Foreskin keratinocyte (primary cell): ENCODE measurements at places on chromosomes 6 and 20.

GRCh38 chr6:101281266-101281665 is 112.2 kb upstream of the GRIK2 start:
- peak; percentile 41 for DNase-seq

DNA sequence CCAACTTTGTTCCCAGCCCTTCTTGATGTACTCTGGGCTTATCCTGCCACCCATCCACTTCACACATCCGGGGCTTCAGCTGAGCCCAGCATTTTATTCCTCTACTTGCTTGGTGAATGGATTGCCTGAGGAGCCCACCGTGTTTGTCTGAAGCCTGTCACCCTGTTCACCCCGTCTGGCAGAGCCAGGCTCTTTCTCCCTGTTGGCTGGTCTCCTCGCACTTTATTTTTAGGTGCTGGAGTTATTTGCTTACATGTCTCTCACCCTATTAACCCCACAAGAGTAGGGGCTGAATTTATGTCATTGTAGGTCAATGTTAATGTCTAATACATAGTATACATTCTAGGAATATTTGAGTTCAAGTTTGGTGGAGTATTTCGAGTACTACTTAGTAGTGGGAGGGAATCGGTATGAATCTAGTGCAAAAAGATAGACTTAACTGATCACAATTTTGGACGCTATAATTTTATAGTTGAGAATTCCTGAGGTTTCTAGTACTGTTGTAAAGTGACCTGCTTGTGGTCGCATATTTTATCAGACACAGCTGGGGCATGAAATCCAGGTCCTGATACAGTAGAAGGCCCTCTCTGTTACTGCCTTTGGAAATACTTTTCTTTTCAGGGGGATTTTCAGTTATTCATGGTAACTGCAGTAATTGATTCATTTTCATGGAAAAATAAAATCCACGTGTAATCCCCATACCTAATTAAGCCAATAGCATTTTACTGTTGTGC is 10.8 kb downstream of the JARID2 start:
- DNase-seq: no peak

DNA sequence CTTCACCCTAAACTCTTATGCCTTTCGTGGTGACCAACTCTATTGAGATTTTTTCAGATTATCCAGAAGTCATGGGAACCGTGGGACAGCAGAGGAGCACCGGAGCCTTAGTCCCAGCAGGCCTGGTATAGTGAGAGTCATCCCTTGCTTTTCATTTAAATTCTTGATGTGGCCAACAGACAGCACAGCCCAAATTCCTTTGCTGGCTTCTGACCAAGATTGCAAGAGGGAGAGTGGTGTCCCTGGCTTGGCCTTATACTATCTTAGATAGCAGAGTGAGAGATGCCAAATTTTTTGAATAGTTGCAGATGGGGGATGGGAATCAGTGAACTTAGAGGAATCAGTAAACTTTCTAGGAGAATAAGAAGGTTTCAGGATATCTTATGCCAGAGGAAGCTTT is 7.8 kb downstream of the STX11 start:
- DNase-seq: peak; percentile 47

- DNase-seq: no peak
Measured at GRCh38 chr6:150592377-150592995, 7.2 kb upstream of the PLEKHG1 start.
